ACHN (cell line): ENCODE measurements at places on chromosomes 3 and 15.

- no peak for DNase-seq
Observed at GRCh38 chr3:10157031-10157430, 7.7 kb upstream of the IRAK2 start.

DNA sequence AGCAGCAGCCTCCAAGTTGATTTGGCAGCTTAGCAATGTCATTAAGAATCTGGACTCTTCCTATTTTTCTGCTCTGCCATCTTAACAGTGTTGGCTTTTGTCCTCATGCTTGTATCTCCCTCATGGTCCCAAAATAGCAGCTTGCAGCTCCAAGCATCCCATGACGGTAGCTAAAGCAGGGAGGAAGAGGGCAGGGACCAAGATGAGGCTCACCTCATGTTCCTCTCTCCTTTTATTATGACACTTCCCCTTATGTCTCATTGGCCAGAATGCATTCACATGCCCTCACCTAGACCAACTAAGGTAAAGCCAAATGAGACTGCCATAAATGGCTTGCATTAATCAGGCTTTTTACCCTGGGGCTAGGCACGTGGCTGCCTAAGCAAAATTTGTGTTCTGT, 382.4 kb downstream of the SHQ1 start:
- DNase-seq = no peak

DNA sequence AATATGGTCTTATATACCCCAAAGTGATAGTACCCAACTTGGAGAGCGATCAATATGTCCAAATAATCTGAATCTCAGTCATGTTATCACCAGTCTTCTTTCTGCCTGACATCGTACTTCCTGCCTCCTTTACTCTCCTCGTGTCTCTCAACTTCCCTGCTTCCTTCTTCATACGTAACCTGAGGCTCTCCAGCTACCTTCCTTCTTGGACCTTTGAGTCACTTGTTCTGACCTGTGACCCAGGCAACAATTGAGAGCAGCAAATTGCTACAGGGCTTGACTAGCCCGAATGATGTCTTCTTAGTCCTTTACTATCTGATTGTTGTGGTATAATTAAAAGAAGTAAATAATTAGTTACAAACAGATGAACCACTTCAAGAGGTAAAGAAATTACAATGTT, 145.9 kb upstream of the MBNL1 start:
- DNase-seq = no peak

- DNase-seq = peak; percentile 14
Observed at GRCh38 chr3:197003461-197004385, 25.9 kb downstream of the MELTF start.

DNA sequence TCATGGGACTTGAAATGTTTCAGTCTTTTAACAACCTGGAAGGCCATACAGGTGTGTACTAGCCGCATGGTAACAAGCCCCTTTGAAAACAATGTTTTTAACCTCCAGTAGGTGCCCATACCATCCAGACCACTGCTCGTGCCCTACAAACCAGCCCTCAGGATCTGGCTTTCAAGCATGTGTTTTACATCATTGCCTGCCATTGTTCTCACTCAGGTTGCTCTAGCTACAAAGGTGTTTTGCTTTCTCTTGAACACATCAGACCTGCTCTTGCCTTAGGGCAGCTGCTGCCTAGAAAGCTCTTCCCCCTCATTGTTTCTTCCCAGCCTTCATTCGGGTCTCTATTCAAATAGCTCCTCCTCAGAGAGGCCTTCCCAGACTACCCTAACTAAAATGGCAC, 32.3 kb upstream of the MAP3K13 start:
- DNase-seq = no peak

- peak; percentile 75 for DNase-seq
Observed at GRCh38 chr15:59174835-59175831, 31.5 kb upstream of the LDHAL6B start.

- no peak for DNase-seq
Observed at GRCh38 chr3:116083683-116084082, 361.6 kb downstream of the LSAMP start.

- no peak for DNase-seq
Observed at GRCh38 chr15:98954411-98954810, 53.2 kb downstream of the PGPEP1L start.

GRCh38 chr15:39198044-39199000, 382.6 kb upstream of the THBS1 start:
- DNase-seq = no peak

- DNase-seq = no peak
Observed at GRCh38 chr3:5411786-5412185, 224.3 kb downstream of the EDEM1 start.

DNA sequence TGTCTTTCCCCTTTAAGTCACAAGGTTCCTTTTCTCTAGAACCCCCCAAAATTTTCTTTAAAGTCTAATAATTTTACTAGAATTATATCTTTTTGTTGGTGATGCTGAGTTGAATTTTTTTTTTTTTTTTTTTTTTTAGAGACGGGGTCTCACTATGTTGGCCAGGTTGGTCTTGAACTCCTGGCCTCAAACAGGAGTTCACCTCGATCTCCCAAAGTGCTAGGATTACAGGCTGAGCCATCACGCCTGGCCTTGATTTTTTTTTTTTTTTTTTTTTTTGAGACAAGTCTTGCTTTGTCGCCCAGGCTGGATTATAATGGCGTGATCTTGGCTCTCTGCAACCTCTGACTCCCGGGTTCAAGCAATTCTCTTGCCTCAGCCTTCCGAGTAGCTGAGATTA, 12.2 kb downstream of the SEC13 start:
- DNase-seq = no peak

DNA sequence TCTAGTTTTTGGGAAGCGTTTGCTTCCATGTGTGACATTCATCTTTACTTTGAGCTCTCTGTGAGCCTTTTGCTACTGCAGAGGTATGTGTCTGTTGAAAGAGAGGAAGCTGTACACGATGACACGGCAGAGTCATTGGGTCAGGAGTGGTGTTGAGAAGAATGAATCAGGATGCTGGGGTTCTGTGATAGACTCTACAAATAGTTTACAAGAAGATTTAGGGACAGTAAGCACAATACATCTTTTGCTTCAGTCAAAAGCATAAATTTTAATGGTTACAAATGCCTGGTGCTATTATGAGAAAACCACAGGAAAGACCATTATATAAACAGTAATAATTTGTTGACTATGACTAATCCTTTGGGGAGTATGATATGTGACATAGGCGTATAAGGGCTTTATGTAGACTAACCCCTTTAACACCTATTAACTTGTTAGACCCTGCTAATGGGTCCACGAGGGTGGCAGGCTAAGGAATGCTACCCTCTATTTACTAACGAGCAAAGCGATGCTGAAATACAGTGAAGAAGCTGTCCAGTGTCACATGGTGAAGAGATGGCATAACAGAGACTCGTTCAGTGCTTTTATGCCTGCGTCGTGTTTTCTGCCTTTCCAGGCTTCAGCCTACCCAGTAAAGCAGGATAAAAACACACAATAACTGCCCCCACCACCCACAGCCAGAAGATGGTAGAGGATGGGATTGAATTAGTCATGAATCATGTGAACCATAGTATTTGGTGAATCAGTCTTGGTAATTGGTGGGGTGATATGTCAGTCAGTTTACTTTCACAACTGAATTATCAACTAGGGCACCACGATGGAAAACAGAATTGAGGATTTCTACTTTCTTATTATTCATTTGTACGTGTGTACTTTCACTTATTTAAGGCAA, 118.8 kb downstream of the LPP start:
- peak; percentile 73 for DNase-seq

GRCh38 chr3:38205472-38205805, 40.1 kb downstream of the OXSR1 start:
- DNase-seq = no peak

GRCh38 chr15:58332676-58333400, 99.0 kb upstream of the LIPC start:
- peak; percentile 33 for DNase-seq

- peak; percentile 20 for DNase-seq
Observed at GRCh38 chr3:137110392-137110996, 152.7 kb downstream of the IL20RB start.

- peak; percentile 60 for DNase-seq
Observed at GRCh38 chr15:29534378-29534777, 264.8 kb upstream of the NSMCE3 start.

DNA sequence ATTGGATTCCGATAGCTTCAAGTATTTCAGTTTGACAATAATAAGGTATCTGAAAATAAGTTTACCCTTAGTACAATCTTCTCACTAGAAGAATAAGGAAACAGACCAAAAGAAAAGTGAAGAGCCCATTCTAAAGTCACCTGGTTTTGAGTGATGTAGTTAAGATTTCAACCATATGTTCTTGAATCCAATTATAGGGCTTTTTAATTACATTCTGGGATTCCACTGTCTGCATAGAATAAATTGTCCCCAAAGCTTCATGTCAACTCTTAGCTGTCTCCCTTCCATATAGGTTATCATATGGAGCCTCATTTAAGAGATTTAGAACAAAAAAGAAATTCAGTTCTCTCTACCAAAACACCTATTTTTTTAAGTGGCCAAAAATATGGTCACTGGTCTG, 1158.8 kb downstream of the IGSF11 start:
- no peak for DNase-seq

DNA sequence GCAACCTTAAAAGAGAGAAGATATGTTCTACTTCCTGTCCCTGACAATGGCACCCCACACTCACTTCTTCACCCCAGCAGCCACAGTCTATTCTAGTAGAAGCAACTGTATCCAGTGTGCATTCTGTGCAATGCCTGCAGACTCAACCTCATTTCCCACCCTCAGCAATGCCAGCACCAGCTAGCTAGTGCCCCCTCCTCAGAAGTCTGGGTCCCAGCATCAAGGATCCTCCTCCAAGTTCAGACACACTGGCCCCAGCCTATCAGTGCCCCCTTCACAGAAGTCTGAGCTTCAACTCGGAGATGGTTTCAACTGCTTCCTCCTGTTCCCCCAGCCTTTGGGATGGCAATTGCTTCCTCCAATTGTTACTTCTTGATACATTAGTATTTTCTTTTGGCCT, 268.3 kb downstream of the MEX3B start:
- DNase-seq = no peak

DNA sequence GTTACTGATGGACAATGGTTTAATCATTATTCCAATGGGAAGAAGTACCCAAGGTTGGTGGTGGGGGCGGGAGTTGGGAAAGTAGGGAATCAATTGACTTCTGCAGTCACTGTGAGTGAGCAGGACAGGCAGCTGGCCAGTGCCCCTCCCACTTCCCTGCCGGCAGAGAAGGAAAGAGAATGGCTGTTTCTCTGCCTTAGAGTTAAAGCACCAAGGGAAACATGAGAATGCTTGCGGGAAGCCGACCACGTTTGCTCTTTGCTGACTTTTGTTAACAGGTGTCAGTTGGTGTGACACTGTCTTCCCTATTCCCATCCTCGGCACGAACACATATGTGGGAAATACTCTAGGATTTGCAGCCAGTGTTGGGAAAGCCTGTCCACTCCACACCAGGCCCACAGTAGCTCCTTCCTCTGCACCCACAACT, 33.5 kb upstream of the MFSD1 start:
- peak; percentile 18 for DNase-seq

DNA sequence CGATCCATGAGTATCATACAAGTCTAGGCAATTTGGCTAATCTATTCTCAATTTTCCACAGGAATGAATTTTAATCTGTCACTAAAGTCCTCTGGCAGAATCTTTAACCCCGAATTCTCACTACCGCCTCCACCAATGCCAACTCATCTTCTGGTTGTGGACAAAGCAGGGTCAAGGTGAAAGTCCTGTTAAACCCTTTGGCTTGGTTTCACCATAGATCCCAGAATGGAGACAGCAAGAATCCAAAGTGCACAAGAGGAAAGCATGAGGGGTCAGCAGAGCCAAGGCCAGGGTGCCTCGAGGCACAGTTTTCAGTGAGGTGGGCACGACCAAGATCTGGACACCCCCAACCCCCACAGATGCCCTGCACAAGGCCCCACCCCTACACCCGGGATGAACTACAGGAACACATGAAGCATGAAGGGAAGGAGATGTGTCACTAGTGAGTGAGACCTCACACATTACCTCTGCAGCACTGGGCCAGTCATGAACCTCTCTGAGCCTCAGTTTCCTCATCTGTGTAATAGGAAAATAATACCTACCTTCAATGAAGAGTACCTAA, 466.2 kb downstream of the EPHB1 start:
- no peak for DNase-seq

DNA sequence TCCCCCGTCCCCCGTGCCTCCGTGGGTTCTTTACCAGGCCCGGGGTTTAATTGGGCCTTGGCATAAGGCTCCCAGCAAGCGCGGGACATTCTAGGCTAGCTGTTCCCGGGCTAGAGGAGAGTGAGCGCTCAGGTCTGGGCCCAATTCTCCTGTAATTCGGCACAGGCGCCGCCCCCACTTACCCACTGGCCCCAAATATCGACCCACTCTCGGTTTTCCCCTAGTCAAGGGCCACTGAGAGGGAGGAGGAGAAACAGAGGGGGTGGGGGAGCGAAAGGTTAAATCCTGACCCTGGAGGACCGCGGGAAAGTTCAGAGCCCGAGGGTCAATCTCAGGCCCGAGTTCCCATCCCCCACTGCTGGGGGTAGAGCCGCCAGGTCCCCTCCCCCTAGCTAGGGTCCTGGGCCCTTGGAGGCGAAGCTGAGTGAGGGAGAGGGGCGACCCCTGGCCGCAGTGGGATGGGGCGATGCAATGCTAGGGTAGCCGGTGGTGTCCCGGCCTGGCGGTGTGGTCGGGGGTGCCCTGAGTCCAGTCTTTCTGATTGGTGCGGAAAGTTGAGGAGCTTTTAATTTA, 8.5 kb upstream of the ONECUT1 start:
- no peak for DNase-seq
